ENCODE measurements at places on chromosomes 6 and 20.

- DNase-seq: no peak
Observed at GRCh38 chr6:110933912-110934311, 24.6 kb upstream of the GTF3C6 start.

GRCh38 chr6:87277123-87277522 is 45.3 kb upstream of the SMIM8 start:
- peak; percentile 44 for DNase-seq

DNA sequence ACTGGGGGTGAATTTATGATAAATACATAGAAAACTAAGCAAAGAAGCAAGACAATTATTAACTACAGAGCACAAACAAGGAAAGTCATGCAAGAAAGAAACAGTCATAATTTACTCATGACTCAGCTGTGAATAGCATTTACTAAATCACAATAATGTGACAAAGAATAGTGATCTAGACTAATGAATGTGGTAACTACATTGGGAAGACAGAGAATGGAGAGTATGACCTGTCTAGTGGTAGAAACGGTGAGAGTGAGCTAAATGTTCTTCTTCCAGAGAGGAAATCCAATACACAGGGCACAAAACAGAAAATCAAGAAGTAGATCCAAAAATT is 153.5 kb upstream of the DST start:
- DNase-seq: no peak

DNA sequence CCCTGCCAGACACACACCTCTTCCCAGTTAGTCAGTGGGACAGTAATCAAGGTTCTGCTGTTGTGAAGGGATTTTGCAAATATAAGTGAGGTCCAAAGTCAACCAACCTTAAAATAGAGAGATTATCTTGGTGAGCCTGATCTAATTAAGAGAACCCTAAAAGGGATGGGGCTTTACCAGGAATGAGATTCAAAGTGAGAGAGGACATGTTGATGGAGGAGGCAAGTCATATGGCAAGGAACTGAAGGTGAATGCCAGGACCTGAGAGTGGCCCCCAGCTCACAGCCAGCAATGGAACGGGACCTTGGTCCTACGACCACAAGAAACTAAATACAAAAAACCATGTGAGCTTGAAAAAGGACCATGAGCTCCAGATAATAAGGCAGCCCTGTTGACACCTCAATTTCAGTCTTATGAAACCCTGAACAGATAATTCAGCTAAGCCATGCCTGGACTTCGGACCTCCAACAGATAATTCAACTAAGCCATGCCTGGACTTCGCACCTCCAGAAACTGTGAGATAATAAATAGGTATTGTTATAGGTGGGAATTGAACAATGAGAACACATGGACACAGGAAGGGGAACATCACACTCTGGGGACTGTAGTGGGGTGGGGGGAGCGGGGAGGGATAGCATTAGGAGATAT is 253.4 kb downstream of the GMPR start:
- no peak for DNase-seq

DNA sequence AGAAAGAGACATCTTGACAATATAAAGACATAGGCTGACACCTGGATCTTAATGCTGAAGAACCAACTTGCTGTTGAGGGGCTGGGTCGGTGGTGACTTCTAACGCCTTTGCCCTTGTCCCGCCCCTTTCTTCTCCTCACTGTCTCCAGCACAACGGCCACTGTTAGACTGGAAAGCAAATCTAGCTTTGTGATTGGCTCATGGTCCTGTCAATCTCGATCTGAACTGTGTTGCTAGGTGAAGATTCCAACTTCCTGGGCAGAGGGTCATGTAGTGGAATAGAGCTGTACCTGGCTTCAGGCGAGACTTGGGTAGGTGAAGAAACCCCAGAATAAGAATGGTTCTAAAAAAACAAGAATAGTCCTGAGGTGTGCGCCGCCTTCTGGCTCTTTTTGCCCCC is at the start of gene PGK2:
TSS of gene PGK2 (minus strand) at position 110 of the 400 bp plus-strand sequence. CDS start at position 12, 98 bp downstream.
- no peak for DNase-seq

DNA sequence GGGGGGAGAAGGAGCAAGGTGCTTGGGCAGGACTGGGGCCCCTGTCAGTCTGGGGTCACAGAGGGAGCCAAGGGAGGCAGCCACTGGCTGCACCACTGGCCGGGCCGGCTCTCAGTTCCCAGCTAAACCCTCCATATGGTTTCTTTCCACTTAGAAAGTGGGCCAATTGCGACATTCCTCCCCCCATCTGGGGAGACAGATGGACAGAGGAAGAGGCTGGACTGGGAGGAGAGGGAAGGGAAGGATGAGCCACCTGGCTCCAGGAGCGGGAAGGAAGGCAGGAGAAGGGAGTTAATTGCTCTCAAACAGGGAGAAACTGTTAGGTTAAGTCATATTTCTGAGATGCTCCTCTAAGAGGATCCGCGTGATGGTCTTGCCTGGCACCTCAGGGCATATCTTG is 82.2 kb downstream of the GRM4 start:
- DNase-seq: no peak

- DNase-seq: no peak
Observed at GRCh38 chr6:132598473-132598872, 8.9 kb upstream of the TAAR5 start.

GRCh38 chr20:48277266-48277665 is 492.0 kb upstream of the SULF2 start:
- no peak for DNase-seq

DNA sequence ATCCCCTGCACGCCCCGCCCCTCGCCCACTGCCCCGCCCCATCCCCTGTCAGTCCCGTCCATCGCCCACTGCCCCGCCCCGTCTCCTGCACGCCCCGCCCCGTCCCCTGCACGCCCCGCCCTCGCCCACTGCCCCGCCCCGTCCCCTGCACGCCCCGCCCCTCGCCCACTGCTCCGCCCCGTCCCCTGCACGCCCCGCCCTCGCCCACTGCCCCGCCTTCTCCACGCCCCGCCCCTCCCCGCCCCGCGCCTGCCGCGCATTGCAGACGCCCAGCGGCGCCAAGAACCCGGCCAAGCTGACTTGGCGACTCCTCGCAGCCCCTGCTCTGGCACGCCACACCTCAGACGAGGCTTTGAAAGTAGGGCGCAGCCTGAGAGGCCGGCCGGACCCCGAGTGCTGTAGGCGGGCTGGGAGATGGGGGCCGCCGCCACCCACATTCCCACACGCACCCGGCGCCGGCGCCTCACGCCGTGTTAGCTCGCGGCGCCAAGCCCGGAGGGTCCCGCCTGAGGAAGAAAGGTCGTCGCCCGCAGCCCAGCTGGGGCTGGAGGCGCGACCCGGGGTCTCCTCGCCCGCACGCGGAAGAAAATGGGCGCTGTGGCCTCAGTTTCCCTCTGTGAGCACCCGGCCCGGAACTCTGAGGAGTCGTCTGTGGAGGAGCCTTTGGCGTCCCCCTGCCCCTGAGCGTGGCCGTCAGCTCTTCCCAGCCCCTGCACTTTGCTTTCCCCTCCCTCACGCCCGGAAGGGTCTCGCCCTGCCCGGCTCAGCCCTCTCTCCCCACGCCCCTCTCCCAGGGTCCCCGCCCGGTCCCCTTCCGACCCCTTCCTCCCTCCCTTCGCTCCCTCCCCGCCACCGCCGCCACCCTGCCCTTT is at the start of gene RAD21L1:
TSS of gene RAD21L1 (plus strand) at position 262 of the 872 bp plus-strand sequence. CDS start 2,410 bp downstream, outside the sequence.
- peak; percentile 43 for DNase-seq

GRCh38 chr6:154156135-154156896 is 117.3 kb downstream of the OPRM1 start:
- peak; percentile 45 for DNase-seq

GRCh38 chr20:14360416-14360815 is 23.0 kb upstream of the FLRT3 start:
- DNase-seq: no peak

- DNase-seq: peak; percentile 64
Observed at GRCh38 chr20:38001173-38001875, 31.9 kb downstream of the TTI1 start.

DNA sequence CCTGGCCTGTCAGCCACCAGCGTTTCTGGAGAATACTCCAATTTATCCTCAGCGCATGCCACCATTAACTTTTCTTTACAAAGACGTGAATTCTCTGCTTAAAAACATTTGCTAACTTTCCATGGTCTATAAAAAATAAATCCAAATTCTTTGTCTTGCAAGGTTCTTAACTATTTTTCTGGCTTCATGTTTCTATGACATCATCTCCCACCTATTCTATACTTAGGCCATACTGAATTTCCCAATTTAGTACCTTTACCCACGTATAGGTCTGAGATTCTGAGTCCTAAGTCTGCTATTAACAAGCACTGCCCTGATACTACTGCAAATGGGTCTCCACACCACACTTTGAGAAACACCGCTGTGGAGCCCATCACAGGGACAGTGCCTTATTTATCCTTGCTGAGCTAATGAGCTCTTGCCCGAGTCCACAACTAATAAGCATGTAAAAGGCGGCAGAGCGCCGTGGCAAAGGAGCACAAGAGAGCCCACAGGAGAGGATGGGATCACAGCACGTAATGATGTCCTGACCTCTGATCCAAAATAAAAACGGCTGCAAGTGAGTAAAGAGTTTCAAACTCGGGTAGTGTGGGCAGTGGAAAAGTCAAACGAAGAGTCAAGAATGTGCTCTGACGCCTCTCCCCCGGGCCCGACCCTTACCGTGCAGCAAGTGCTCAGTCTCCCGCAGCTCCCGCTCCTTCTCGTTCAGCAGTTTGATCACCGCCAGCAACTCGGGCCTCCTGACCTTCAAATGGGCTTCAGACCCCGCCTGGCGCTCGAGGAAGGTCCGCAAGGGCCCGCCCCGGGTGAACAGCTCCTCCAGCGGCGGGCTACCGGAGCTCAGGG is 519 bp downstream of the MTRF1L start:
- no peak for DNase-seq

- no peak for DNase-seq
Observed at GRCh38 chr6:87553159-87553765, 36.5 kb downstream of the RARS2 start.

GRCh38 chr6:107805504-107805903 is 18.6 kb downstream of the SCML4 start:
- no peak for DNase-seq

DNA sequence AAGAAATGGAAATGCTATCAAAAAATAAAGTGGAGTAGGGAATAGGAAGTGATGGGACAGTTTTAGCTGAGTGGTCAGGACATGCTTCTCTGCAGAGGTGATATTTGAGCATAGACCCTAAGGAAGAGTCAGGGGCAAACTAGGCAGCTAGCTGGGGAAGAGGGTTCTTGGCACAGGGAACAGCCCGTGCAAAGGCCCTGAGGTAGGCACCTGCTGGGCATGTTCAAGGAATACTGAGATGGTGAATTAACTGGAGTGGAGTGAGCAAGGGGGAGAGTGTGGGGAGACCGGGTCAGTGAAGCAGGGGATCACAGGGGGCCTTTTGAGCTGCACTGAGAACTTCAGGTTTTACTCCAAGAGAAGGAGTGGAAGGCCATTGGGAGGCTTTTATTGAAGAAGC is 7.5 kb upstream of the SIRPA start:
- DNase-seq: no peak

- DNase-seq: no peak
Observed at GRCh38 chr20:63259734-63260460, 5.6 kb upstream of the NKAIN4 start.

- no peak for DNase-seq
Observed at GRCh38 chr20:56359212-56360132, 698 bp downstream of the FAM210B start.

GRCh38 chr6:2793534-2794151 is 28.4 kb downstream of the WRNIP1 start:
- DNase-seq: no peak

DNA sequence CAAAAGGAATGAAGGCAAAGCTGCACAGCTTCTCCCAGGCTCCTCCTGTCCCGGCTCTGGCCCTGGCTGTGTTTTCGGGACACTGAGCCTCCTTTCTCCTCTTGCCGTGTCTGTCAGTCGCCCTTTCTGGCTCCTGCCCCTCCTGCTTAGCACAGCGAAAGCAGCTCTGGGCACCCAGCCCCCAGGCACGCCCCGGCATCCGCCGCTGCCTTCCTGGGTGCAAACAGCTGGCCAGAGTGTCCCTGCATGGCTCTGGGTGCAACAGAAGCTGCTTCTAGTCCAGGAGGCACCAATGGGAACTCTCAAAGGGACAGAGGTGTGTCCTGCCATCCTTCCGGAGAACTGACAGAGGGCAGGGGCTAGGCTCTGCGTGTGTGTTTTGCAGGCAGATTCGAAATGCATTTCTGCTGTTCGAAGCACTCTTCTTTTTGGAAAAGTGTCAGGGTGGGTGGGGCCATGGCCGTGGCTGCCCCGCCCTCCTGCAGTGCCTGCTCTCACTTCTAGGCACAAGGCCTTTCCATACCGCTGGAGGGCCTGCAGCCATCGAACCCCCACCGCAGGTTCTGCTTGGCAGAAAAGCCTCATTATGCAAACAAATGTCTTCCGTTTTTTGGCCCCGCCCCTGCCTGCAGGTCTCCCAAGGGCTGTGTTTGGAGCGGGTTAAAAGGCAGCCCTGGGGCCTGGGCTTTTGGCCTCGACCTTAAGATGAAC is 15.5 kb downstream of the COL9A3 start:
- DNase-seq: no peak

DNA sequence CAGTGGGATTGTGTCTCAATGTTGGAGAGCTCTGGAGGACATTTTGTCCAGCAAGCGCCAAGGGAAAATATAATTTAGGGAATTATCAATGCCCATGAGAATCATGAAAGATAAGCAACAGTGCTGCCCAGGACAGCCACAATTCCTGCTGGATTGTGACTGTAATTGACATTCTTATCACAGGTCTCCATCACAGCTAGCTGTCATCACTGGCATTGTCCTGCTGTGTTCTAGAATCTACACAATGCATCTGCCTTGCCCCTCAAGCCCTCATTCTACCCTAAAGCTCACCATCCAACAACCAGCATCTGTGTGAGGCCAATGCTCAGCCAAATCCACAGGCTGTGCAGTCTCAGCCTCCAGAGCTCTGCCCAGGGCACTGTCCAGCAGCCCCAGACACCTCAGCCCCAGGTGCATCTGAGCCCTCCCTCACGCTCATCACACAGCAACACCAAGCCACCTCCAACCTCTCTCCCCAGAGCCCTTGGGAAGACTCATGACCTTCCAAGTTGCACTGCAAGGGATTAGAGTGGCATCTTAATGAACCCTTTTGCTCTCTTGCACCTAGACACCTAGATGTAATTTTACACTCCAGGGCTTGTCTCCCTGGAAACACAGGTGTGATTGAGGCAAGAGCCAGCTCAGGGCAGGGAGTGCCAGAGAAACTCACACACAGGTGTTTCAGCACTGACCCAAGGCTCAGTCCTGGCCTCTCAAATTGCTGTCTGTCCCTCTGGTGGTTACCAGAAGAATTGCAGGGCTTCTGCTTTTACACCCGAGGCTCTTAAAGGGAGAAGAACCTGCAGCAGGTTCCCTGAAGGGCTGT is 85.2 kb upstream of the PHACTR3 start:
- DNase-seq: peak; percentile 60

- DNase-seq: peak; percentile 97
Observed at GRCh38 chr6:150068720-150069648, at the start of gene ULBP3. Gene ULBP3, minus strand, starts transcription at chr6:150069121. Its CDS starts 55 bp downstream, at chr6:150069066.

GRCh38 chr6:52161689-52162438 is 24.3 kb upstream of the IL17A start:
- no peak for DNase-seq

- no peak for DNase-seq
Observed at GRCh38 chr20:10686356-10687133, 12.7 kb upstream of the JAG1 start.

DNA sequence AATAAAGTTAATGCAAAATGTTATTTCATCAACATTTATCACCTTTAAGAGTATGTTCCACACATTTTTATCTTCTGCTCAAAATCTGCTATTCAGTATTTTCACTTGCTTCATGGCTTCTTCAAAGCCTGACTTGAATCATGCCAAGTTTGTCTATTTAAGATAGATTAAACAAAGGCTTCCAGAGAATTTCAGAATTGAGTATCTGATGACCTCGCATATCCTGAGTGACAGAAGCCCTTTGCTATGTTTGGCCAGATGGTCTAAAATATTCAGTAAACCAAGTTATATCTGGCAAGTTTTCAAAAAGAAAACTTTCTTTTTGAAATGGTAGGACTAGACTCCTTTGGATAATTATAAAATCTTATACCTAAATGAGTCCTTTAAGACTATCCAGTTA is 348.9 kb upstream of the KCNQ5 start:
- DNase-seq: peak; percentile 63

Data from dermis microvascular lymphatic vessel endothelial cell (primary cell).